T-helper 1 cell (primary cell): ENCODE measurements at places on chromosomes 1 and 21.

DNA sequence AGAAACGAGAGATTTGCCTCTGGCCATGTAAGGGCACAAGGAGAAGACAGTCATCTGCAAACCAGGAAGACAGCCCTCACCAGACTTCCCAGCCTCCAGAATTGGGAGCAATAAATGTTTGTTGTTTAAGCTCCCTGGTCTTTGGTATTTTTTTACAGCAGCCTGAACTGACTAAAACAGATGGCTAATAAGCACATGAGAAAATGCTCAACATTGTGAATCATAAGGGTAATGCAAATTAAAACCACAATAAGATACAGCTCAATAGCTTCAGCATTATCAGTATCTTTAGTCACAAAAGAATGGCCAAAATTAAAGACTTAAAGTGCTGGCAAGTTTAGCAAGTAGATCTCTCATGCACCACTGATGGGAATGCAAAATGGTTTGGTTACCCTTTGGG, 11.7 kb downstream of the UBE2G2 start:
- no peak for DNase-seq

GRCh38 chr1:156405670-156406069, 36.7 kb downstream of the RHBG start:
- no peak for DNase-seq

- DNase-seq: no peak
Observed at GRCh38 chr1:64917907-64918306, 48.4 kb downstream of the JAK1 start.

DNA sequence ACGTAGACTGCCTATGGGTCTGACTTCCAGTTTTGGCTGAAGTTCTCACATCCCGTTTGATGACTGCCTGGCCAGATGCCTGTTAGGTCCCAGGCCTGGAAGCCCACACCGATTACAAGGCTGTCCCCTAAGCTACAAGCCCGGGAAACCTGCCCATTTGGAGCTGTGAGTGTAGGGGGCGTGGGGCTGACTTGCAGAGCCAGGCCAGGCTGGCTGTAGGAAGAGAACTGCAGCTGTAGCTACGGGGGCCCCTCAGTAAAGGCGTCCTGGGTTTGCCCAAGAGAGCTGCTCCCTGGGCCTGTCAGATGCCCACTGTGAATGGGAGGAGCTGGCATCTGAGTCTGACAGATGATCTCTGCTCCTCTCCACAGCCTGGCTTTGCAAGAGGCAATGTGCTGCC, 199.7 kb downstream of the CAMTA1 start:
- no peak for DNase-seq

DNA sequence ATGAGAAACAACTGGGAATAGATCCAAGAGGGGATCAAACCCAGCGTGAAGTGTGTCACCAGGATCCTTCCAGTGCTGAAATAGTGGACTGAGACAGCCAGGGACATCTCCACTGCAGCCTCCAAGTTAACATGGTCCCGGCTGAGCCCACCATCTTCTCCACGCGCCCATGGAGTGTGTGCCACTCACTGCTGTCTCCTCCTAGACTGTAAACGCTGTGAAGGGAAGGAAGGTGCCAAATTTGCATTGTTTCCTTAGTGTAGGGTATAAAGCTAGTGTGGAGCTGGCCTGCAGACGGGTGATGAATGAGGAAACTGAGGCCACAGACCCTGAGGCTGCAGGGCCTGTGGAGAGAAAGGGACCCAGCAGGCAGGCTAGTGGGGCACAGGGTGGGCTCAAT, 183.6 kb downstream of the FOXD2 start:
- no peak for DNase-seq

DNA sequence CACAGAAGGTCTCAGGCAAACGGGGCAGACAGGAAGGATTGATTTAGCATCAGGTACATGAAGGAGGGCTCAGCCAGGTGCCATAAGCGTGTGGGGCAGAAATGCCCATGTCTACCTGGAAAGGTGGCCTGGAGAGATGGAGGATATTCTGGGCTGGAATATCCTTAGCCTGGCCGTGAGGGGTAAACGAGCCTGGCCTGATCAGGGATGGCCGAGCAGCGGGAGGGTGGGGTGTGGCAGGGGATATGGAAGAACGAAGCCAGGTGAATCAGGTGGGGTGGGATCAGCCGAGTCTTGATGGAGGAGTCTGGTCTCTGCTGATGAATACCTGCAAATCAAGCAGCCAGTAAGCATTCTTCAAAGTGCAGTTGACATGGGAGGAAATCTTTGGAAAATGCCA, 35.5 kb upstream of the TTC22 start:
- no peak for DNase-seq

GRCh38 chr1:23908453-23909341, 4.5 kb downstream of the CNR2 start:
- no peak for DNase-seq

DNA sequence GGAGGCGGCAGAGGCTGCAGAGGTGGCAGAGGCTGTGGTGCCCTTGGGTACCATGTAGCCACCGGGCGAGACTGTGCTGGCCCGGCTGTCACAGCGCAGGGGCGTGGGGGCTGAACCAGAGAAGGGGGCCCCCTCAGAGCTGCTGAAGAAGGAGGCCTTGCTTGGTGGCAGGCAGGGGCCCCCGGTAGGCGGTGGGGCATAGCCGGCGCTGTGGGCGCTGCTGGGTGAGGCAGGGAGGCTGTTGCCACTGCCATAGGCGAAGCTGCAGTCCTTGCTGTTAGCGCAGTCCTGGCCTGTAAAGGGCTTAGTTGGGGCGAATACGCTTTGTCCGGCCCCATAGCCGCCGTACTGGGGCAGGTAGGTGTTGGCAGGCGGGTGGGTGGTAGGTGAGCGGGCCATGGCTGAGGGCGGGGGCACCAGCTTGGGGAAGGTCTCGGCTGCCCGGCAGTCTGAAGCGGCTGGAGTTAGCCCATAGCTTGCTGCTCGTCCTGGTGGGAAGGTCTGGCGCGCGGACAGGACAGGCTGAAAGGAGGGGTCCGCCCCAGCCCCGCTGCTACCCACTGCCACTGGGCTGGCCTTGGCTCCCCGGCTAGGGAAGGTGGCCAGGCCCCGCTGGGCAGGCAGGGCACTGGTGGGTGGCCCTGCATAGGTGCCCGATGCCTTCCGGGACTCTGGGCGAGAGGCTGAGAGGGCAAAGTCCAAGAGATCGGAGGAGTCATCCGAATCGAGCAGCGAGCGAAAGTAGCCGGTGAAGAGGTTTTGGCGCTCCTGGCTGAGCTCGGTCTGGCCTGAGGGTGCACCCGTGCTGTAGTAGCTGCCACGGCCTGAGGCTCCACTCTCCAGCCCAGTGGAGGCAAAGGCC, 54.9 kb downstream of the AHDC1 start:
- DNase-seq: no peak

DNA sequence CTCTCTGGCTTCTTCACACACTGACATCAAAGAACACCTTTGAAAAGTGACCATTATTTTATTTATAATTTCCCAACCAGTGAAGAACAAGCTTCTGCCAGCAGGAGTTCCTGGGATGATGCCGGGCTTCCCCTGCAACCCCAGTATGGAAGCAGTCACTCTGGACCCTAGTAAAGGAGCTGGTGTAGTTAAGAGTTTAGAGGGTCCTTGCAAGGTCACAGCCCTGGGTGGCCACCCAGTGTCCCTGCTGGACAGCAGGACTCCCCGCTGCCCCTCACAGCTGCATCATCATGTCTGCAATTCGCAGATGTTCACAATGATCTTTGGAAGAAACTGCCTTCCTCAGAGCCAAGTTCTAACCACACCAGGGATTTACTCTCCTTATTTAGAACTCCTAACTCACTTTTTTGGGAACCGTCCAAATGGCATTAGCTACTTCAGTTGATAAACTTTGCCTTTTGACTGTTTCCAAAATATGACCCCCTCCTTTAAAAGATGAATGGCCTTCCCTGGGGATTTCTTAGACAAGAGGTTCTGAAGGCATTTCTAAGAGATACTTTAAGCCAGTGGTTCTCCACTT, 90.6 kb downstream of the HIVEP3 start:
- DNase-seq: no peak

GRCh38 chr1:36366091-36366661, 19.5 kb downstream of the STK40 start:
- peak; percentile 58 for DNase-seq

DNA sequence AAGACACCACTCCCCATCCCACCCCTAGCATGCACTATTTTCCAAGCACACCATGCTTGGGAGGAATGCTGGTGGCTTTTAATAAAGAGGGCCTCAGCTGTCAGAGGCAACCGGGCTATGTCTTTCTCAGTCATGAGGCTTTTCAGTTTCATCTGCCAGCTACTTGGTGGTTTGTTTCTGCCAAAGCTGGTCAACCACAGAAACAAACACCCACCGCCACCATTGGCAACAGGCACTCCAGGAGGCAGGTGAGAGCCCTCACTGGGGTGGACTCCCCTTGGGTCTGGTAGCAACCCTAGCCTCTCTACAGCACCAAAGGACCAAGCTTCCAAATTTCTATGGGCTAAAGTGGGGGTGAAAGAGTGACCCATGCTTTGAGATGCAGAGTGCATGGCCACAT, 54.3 kb upstream of the CD1D start:
- DNase-seq: no peak

GRCh38 chr1:31905681-31906080, 32.5 kb downstream of the PTP4A2 start:
- DNase-seq: no peak

DNA sequence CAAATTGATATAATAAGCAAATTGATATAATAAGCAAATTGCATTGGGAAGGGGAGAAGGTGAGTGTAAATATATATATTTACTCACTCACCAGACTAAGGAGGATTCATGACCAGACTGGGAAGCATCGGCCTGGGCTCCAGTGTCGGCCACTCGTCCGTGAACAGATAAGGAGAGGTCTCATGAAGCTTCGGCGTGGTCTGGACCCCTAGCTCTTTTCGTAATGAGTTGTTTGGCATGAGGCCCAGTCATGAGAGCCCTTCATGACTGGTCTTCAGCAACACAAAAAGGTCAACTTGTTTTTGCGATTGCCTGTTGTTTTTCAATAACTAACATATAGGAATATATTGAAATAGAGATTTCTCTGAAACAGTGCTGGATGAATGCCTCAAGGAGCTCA, 222.9 kb upstream of the KCNK2 start:
- DNase-seq: no peak

DNA sequence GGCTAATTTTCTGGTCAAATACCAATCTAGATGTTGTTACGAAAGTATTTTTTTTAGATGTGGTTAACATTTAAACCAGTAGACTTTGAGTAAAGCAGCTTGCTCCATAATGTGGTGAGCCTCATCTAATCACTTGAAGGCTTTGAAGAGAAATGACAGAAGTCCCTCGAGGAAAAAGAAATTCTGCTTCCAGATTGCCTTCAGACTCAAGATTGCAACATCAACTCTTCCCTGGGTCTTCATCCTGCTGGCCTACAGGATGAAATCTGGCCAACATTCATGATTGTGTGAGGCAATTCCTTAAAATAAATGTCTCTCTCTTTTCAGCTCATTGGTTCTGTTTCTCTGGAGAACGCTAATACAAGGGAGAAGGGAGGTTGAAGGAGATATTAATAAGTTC, 32.5 kb upstream of the SSX2IP start:
- DNase-seq: no peak

DNA sequence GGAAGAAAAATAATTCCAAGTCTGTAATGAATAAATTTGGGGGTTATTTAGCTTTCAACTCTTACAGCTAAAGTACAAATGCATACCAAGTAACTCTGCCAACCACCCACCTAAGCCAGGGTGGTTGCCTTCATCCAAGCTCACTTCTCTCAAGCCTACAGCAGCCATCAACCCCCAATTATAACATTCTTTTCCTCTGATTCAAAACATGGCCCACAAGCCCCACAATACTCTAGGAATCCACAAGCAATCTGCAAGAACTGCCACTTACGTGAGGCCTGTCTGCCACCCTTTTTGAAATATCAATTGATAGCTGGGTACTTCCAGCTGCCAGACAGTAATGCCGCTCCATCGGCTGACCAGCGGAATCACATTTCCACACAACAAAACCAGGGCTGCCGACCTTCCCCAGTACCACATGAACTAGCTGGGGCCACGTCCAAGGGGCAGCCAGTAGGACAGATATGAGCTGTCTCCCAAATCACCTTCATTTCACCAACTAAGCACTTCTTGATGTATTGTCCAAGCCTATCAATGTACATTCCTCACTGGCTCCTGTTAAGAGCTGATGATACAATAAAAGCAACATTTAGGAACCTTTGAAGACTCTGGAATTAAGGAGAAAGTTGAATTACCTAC, 3.2 kb downstream of the LBR start:
- DNase-seq: no peak

GRCh38 chr1:227916655-227917054, 31.1 kb downstream of the WNT9A start:
- DNase-seq: no peak

DNA sequence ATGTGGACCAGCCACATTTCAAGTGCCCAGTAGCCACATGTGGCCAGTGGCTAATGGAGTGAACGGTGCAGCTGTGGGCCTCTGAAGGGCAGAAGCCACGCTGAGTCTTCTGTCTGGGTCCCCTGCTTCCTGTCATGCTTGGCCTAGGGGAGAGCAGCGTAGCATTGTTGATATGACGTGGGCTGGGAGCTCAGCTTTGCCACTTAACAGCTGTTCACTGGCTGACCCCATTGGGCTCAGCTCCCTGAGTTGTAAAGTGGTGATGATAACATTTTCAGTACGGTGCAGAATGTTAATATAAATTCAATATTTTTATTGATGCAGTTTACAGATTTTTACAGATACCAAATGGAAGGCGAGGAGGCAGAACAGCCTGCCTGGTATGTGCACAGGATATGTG, 4.5 kb downstream of the PODN start:
- DNase-seq: no peak

DNA sequence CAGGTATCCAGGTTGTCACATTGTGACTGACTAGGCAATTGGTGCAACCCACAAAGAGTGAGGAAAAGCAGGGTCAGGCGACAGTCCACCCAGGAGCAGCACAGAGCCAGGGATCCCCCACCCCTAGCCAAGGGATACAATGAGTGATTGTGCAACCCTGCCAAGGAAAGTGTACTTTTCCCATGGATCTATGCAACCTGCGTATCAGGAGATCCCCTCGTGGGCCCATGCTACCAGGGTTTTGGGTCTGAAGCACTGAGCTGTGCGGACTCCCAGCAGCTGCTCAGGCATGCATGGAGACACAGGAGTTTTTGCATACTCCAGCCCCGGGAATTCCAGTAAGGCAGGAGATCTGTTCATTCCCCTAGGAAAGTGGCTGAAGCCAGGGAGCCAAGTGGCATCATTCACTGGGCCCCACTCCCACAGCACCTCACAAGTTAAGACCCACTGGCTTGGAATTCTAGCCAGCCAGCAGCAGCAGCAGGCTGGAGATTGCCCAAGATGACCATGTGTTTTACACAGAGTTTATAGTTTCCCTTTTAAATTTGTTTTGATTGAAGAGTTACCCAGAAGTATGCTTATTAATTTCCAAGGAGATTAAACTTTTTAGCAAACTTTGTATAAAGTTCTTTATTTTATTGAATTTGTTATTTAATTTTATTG, 136.0 kb downstream of the LTN1 start:
- no peak for DNase-seq

GRCh38 chr1:240737766-240738265, 125.9 kb upstream of the GREM2 start:
- DNase-seq: no peak

GRCh38 chr1:168833801-168834224, 104.8 kb upstream of the DPT start:
- no peak for DNase-seq

- no peak for DNase-seq
Observed at GRCh38 chr1:110727246-110727645, 52.5 kb upstream of the KCNA3 start.

- no peak for DNase-seq
Observed at GRCh38 chr1:117842408-117843170, 86.8 kb downstream of the GDAP2 start.

GRCh38 chr1:215717677-215718426, 150.7 kb downstream of the KCTD3 start:
- no peak for DNase-seq

- DNase-seq: no peak
Observed at GRCh38 chr1:153231785-153232184, 14.4 kb downstream of the PRR9 start.
